Esophagus mucosa (tissue), 1 donor: ENCODE measurements at places on chromosomes 5 and 9. TPM values are rescaled to one million over a fixed set of nuclear protein-coding genes. Genes with fewer than 3 reads are reported as not detected.

The C5orf63 gene
- total RNA-seq: 5.1 TPM

The PKD2L2 gene
- not detected for total RNA-seq

The MVB12B gene
- 2.5 TPM for total RNA-seq

The SEC16A gene
- total RNA-seq: 32.0 TPM

The TLX3 gene
- not detected for total RNA-seq

The SEPTIN8 gene
- total RNA-seq: 46.0 TPM

The PLPP1 gene
- 16.2 TPM for total RNA-seq

The HRCT1 gene
- total RNA-seq: 1.2 TPM

The TMOD1 gene
- total RNA-seq: 0.60 TPM

The COL27A1 gene
- total RNA-seq: 13.6 TPM

The TRIM23 gene
- 4.8 TPM for total RNA-seq

The MSMP gene
- not detected for total RNA-seq

The FOXD4L4 gene
- 0.52 TPM for total RNA-seq

The COL15A1 gene
- 7.5 TPM for total RNA-seq

The DNAH5 gene
- total RNA-seq: 0.52 TPM

The LAMC3 gene
- total RNA-seq: 0.52 TPM

The ARHGEF39 gene
- total RNA-seq: 2.4 TPM

The SPATA24 gene
- total RNA-seq: 3.7 TPM

The RARS1 gene
- 73.4 TPM for total RNA-seq

The SEC61B gene
- total RNA-seq: 75.8 TPM

The C5 gene
- 3.1 TPM for total RNA-seq

The PCAT7 gene
- not detected for total RNA-seq

The ADAMTS2 gene
- total RNA-seq: 3.5 TPM

The ADAMTSL2 gene
- total RNA-seq: 0.88 TPM

The MEGF10 gene
- 0.12 TPM for total RNA-seq

The ANKDD1B gene
- total RNA-seq: 0.28 TPM

The DOK3 gene
- 3.3 TPM for total RNA-seq

The FSD1L gene
- 2.3 TPM for total RNA-seq

The MYMK gene
- total RNA-seq: not detected

The ENC1 gene
- 2.6 TPM for total RNA-seq

The ZNF879 gene
- total RNA-seq: 1.2 TPM

The SPINK7 gene
- total RNA-seq: 138 TPM
